ENCODE measurements at places on chromosomes 12 and 14.

DNA sequence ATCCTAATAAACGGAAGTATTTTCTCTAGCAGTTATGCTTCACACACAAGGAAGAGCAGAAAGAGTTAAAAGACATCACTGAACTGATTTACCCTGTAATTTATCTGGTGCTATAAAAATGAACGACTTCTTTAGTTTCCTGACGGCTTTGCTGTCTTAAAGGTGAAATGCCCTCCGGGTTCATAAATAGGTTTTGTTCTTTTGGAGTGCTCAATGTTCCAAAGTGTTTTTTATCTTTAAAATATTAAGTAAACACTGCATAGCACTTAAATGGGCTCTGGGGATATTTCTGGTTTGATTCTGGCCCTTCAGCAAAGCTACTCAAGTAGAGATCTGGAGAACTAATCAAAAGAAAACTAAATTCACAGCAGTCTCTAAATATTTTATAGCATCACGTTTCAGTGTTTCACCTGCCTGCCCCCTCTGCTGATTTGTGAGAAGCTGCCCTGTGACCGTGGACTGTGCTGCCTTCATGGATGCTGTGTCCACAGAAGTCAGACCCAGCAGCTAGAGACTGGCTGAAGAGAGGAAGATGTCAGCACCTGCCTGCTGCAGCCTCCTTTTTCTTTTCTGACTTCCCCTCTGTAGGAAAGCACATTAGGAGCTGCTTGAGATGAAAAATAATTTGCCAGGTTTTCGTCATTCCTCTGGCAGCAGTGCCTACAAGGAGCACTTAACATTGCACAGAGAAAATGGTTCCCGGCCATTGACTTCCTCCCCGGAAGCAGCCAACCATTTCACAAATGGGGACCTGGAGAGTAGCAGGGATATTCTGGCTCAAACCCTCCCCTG, 205.1 kb upstream of the FSCB start:
- no peak for DNase-seq

- DNase-seq = no peak
Measured at GRCh38 chr12:26698186-26698585, 134.8 kb downstream of the ITPR2 start.

DNA sequence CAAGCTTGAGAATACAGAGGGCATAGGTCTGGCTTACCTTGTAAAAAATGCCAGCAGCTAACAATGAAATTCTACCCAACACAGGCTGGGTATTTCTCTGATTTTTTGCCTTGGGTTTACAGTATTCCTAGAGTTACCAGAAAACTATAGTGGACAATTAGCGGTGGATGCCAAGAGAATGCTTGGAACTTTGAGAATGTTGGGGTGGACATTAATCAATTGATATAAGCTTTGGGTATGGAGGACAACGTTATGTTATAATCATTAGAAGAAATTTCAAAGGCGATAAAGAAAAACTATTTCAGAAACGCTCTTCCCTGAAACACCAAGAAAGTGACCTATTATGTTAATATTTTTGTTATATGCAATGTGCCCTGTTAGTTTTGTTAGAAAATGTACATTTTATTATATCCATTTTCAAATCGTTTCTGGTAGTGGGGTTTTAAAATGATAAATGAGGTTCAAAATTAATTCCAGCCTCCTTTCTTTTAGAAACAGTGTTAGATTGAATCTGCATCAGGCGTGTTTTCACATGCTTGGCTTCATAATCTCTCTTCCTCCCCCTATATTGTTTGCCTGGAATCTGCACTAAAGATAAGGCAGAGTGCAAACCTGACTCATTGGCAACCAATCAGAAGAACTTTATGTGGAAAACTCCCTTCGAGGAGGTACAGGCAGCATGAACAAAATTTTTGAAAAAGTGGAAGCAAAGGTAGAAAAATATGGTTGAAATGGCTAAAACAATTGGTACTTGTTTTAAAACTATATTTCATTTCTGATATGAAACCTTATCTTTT, 1.4 kb upstream of the PTPRQ start:
- no peak for DNase-seq

DNA sequence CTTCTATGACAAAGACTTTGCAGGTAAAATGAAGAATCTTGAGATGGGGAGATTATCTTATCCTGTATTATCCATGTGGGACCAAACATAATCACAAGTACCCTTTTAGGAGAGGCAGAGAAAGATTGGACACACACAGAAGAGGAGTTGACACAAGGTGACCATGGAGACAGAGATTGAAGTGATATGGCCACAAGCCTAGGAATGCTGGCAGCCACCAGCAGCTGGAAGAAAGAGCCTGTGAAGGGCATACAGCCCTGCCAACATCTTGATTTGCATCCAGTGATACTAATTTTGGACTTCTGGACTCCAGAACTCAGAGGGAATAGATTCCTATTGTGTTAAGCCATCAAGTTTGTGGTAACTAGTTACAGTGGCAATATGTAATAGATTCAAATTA, 78.1 kb downstream of the RPS29 start:
- no peak for DNase-seq

DNA sequence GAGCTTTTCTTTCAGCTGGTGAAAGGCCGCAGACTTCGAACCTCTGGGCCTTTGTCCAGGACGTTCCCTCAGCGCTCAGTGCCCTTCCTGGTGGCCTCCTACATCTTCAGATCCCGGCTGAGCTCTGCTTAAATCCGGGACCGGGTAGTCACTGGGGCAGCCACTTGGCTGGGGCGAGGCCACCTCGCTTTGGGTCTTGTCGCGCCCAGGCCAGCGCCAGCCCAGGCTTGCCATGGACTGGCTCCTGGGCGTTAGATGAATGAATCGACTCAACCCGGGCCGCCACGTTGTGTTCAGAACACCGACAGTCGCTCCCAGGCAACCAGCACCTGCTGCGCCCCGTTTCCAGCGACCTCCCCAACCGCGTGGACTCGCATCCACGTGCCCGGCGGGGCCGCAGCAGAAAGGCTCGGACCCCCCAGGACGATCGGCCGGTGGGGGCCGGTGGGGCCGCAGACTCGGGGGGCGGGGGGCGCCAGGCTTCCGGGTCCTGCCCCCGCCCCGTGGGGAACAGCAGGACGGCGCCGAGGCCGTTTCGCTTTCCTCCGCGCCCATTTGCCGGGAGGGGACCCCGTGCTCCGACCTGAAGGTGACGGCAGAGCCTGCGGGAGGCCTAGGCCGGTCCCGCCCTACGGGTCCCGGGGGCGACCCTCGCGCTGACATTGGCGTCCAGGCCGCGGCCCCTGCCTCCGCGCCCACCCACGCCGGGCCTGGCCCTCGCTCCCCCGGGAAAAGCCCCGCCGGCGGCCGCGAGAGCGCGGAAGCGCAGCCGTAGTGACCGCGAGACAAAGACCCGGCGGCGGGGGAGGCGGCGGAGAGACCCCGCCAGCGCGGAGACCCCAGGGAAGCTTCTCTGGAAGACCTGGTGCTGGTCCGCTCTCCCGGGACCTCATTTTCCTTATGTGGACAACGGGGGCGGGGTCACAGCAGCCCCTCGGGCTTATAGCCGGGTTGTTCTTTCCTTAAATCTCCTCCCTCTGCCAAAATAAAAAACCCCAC, 37.3 kb upstream of the RCOR1 start:
- DNase-seq = peak; percentile 45

DNA sequence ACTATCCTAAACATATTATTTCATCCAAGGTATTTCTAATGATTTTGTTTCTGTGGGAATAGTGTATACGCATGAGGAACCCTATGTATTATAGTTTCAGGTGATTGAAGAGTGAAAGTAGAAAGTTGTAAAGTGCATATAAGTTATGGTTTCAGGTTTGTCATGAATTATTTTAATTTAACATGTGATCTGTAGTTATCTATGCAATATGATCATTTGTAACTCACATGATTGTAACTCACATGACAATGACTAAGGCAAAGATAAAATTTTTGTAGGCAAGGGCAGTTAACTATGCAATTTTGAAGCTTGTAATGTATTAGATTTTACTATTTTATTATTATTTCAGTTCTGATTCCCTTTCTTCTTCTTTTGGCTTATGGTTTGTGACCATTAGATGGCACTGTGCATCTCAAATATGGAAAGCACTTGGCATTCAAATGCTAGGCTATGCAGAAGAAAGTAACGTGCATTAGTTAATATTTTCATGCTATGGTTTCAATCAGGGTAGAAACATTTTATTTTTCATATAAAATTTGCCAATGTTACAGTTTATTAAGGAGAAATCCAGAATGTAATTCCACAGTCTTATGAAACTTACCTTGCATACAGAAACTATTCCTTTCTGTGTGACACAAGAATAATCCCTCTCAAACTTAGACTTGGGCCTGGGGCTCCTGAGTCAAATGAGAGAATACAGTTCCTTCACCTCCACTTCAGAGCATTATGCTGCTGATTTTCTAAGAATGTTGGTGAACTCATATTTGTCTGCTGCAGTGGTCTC, 15.8 kb upstream of the TMEM30B start:
- no peak for DNase-seq

DNA sequence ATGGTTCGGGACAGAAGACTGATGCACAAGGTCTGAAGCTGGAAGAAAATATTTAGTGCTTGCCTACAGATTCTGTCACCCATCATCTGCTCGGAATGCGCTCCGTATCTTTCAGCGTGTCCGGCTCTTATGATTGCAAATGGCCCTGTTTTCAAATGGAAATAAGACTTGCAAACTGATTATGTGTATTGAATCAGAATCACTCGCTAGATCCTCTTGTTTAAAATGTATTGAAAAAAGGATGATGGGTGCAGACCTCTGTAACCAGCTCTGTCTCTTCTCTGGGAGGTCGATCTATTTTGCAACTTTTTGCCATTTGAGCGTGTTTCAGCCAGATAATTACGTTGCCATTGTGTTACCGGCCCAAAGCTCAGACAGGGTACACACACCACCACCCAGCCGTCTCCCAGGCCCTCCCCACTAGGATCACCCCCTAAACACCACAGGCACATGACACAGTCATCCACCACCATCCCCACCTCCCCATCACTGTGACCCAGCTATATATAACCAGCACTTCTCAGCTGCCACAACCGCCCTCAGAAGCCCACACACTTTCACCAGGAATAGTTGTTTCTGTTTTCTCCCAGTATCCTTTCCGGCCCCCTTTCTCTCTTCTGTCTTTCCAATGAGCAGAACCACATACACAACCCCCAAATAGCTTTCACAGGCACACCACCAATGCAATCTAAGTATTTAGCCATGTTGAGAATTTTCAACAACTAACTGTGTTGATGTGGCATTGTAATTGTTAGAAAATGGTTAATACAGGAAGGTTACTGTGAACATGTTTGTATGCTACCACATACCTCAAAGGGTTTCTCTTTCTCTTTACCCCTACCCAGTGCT, 10.7 kb downstream of the NKX2-1 start:
- DNase-seq = no peak
